ENCODE measurements at places on chromosomes 1 and 21.
A peak's percentile ranks its signal among the peaks of the same experiment; 100 is the strongest.

GRCh38 chr1:82197606-82198005 is 396.9 kb downstream of the ADGRL2 start:
- no peak for DNase-seq

GRCh38 chr1:79353224-79353623 is 346.7 kb upstream of the ADGRL4 start:
- DNase-seq: no peak

DNA sequence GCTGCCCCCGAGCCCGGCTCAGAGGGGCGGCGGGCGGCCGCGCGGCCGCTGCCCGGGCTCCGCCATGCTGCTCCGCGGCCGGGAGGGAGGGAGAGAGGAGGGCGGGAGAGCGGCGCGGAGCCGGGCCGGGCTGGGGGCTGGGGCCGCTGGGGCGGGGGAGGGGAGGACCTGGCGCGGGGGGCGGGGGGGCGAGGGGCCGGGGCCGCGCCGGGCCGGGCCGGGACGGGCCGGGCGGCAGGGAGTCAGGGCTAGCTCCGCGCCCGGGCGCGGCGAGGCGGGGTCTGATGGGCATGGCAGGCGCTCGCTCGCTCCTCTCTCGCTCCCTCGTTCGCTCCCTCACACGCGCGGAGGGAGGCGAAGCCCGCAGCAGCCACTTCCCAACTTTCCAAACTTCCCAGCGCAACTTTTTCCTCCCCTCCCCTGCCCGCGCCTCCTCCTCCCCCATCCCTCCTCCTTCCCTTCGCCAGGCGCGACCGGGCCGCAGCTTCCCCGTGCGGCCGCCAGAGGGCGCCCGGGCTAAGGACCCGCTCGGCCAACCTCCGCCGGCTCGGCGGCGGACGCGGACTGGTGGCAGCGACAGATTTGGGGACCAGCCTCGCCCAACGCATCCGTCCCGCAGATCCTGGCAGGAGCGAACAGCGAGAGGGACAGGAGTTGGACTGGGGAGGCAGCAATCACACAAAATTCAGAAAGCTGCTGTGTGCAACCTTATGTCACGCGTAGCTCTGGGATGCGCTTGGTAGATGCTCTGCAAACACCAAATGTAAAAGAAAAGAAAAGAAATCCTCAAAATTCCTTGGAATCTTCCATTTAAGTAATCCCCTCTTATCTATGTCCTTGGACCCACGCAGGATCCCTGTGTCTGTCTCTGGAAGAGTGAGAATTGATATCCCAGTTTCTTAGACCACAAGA is at the start of gene TRABD2B:
Gene TRABD2B (minus strand): TSS at position 97 of the 912 bp plus-strand sequence.
- DNase-seq: no peak

DNA sequence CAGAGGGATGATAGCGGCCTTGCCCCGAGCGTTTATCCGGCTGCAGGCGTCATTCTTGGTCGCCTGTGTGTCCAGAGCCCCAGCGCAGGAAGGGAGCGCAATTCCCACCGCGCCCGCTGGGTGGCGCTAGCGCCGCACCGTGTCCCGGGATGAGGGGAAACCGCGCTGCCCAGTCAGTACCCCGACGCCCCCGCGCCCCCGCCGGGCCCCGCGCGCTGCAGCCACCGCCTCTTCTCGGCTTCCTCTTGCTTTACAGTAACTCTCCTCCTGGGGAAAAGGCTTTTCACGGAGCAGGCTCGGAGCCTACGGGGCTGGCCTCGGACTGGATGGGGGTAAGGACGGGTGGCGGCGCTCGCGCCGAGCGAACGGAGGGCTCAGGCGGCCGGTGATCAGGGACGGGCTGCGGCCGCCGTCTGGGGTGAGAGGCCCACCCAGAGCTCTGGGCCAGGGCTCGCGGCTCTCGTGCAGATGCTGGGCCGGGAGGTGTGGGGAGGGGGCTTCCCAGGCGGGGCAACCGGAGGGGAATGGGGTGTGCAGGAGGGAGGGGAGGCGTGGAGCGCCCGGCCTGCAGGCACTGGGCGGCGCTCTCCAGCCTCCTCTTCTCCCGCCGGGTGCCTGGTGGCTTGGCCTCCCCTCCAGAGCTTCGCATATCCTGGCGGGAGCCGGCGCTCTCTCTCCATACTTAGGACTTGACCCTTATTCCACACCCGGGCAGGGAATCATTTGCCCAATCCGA is 29.8 kb downstream of the TEX35 start:
- peak; percentile 39 for DNase-seq

- no peak for DNase-seq
Observed at GRCh38 chr1:155083865-155084721, 5.5 kb downstream of the EFNA3 start.

GRCh38 chr1:30745156-30745833 is 12.3 kb downstream of the LAPTM5 start:
- DNase-seq: no peak

DNA sequence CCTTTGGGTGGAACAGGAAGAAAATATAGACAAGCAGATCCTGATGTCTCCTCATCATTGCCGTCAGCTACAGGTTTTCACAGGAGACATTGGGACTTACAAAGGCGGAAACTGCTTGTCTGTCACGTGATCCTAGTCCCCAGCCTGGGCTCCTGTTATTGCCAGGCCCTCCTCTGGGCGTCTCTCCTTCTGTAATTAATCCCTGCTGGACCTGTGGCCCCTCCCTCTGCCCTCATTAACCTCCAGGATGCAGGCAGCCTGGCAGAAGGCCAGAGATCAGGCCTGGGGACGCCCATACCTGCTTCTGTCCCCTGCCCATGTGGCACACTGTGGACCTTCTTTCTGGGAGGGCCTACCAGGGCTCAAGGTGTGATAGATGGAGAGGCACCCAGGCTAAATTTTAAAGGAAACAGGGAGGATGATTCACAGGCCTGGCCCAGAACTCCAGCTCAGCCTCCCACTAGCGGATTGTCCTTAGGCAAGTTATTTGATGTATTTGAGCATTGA is 2.4 kb downstream of the S100A5 start:
- DNase-seq: no peak

GRCh38 chr1:190168116-190168892 is 309.4 kb downstream of the BRINP3 start:
- DNase-seq: no peak

DNA sequence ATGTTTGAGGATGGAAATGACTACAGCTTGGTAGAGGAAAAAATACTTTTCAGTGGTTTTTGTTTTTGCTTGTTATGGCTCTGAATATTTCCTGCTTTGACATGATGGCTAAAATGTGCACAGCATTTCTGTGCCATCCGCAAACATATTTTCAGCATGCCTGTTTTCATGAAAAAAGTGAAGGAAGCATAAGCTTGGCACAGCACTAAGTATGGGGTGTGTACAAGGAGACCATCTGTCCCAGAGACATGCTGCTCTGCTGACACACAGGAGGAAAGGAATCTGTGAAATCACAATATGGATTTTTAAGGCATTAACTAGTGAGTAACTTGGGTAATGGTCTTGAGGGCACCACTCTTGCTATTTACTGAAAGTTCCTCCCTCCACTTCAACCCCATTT is 595.5 kb downstream of the RWDD3 start:
- no peak for DNase-seq

- no peak for DNase-seq
Observed at GRCh38 chr1:230827081-230827681, 41.1 kb downstream of the C1orf198 start.

GRCh38 chr1:67149179-67149770 is 14.5 kb upstream of the C1orf141 start:
- DNase-seq: peak; percentile 14

DNA sequence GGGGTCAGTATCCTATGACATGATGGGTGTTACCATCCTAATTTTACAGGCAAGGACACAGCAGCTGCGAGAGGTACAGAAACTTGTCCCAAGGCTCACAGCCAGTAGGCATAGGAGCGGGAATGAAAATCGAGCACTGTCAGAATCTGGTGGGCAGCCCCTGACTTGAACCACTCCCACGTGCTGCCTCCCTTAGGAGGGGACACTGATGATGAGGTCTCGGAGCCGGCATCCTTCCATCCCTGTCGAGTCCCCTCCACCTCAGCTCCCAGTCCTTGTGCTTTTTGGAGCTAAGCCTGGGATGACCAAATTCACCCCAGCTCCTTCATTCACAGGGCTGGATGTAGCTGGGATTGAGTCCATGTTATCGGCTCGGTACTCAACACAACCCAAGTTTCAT is 49.0 kb downstream of the B3GALT5 start:
- no peak for DNase-seq

- DNase-seq: no peak
Observed at GRCh38 chr1:26557008-26557407, 27.4 kb downstream of the RPS6KA1 start.

DNA sequence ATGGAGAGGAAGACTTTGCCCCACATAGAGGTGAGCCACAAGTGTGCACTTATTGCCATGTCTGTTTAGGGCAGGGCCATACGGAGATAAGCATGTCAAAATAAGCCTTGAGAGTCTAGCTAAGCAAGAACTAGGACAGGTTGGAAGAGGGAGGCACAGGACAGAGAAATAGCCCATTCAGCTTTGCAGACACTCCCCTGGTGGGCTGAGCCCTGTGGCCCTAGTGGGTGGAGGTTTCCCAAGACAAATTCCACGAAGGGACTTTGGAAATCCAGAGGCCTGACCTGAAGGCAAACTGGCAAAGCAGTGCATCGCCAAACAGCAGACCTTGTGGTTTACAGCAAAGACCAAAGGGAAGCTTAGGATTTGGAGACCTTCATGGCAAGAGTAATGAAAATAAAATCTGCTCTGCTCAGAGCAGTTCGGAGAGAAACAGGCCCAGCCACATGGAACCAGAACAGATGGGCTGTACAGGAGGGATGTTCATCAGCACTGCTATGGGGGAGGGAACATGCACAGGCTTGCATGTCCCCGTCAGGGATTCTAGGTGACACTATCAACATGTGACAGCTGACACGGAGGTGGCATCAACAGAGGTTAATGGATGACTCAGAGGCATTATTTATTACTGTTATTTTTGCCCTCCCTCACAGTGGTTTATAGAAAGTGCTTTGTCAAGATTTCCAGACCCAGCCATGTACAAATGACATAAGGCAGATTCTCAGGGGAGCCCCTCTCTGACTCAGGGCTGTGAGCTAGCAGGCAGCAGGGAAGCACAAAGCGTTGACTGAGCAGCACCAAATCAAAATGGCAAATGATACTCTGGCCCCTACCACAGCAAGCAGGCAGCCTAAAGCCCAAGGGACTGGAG is 90.1 kb upstream of the IRF2BP2 start:
- DNase-seq: no peak

DNA sequence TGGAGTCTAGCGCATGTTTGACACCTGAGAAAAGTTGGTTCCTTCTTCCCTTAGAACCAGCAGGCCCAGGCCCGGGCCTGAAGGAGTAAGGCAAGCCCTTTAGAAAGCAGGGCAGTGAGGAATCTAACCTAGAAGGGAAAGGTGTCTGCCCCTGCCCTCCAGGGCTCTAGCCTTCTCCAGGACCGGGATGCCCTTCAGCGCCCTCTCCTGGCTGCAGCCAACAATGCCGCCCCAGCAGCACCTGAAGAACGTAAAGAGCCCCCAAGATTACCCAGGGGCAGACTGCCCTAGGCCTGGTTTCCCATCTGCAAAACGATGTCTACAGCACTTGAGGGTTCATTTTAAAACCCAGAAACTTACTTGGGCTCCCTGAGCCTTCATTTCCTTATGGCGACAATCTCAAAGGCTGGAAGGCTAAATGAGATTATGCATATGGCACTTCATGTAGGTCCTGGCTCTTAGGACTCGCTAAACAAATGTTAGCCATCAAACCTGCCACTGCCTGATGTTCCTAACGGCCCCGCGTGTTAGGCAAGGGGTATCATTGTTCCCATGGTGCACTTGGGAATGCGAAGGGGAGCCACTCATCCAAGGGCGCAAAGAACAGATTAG is 106.7 kb upstream of the KLHDC7A start:
- DNase-seq: no peak

- no peak for DNase-seq
Observed at GRCh38 chr21:21332492-21332891, 334.3 kb downstream of the NCAM2 start.

DNA sequence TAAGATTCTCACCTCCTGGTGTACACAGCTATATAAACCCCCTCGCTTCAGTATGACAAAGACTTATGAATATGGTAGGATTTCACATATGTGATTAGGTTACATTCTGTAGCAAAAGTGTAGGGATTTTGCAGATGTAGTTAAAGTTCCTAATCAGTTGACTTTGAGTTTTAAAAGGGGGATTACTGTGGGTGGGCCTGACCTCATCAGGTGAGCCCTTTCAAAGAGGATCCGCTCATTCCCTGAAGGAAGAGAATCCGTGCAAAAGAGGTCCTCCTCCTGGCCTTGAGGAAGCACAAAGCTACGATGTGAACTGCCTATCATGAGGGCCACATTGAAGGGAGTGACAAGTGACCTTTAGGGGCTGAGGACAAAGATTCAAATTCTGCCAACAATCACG is 30.6 kb upstream of the KAZN start:
- DNase-seq: no peak

- DNase-seq: no peak
Observed at GRCh38 chr1:168005529-168005928, 68.7 kb upstream of the MPC2 start.

GRCh38 chr1:184866586-184866985 is 107.7 kb downstream of the NIBAN1 start:
- no peak for DNase-seq

DNA sequence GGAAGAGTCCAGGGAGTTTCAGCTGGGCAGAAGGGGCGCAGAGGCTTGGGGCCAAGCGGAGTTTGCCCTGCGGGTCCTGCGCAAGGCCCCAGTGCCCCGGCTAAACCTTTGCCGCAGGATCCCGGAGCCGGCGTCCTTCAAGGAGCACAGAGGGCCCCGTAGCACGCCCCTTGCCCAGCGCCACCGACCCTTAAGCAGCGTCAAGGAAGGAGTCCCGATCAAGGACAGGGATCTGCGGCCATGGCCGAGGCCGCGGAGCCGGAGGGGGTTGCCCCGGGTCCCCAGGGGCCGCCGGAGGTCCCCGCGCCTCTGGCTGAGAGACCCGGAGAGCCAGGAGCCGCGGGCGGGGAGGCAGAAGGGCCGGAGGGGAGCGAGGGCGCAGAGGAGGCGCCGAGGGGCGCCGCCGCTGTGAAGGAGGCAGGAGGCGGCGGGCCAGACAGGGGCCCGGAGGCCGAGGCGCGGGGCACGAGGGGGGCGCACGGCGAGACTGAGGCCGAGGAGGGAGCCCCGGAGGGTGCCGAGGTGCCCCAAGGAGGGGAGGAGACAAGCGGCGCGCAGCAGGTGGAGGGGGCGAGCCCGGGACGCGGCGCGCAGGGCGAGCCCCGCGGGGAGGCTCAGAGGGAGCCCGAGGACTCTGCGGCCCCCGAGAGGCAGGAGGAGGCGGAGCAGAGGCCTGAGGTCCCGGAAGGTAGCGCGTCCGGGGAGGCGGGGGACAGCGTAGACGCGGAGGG is 520 bp downstream of the CLIC6 start:
- no peak for DNase-seq

GRCh38 chr1:46689897-46690296 is 18.2 kb downstream of the TEX38 start:
- no peak for DNase-seq

GRCh38 chr21:39029900-39030884 is 153.1 kb downstream of the PSMG1 start:
- DNase-seq: no peak
